GM23248 (cell line): ENCODE measurements at places on chromosomes 11 and 22.
A peak's percentile ranks its signal among the peaks of the same experiment; 100 is the strongest.

GRCh38 chr11:134270250-134270714 lies 5.9 kb upstream of the GLB1L3 start:
- no peak overlapping the region for H3K4me3 ChIP-seq
- H3K4me1 ChIP-seq: peaks cover 18% of the 10 kb centered on the region
- peaks cover 40% of the 10 kb centered on the region for H3K27me3 ChIP-seq
- DNase-seq: no peak
- no peaks in the 10 kb centered on the region for H3K36me3 ChIP-seq

DNA sequence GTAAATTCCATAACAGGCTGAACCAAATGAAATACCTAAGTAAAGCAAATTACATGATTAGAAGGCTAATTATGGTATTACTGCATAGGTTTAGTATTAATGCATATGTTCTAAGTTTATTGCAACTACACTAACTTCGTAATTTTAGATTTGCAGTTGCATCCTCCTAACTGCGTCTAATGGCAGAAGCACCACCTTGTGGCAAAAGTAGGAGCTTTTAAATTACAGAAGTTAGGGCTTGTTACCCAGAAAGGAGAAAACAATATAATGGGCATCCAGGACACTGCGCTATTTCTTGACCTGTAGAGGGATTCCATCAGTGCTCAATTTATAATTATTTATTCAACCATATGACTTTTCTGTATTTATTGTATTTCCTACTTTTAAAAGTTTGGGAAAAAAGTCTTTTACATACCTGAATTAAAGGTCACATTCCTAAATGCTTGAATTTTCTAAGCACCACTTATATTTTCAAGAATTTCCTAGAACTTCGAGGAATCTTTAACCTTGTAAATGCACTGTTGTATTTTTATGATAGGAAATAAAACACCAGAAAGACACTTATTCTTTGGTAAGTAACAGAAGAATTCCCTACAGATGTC lies 16.3 kb upstream of the GPR83 start:
- H3K27me3 ChIP-seq: no peaks in the 10 kb centered on the region
- H3K36me3 ChIP-seq: no peaks in the 10 kb centered on the region
- H3K4me3 ChIP-seq: no peak overlapping the region
- H3K4me1 ChIP-seq: no peaks in the 10 kb centered on the region

DNA sequence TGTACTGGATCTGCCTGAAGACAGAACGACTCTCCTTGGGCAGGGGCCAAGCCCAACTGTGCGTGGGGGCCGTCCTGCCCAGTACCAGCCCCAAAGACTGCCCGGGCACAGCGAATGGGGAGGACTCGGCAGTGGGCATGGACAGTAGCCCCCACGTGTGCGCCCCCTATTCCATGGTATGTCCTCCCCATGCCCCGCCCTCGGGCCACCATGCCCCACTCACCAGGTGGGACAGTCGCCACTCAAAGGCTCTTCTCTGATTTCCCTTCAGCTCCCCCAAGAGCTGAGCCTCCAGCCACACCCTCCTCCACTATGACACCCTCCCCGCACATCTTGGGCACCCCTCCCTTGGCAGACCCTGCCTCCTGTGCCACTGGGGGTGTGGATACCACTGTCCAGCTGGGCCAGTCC lies 43.5 kb downstream of the GNB1L start:
- no peak for DNase-seq
- H3K27ac ChIP-seq: no peak overlapping the region
- H3K36me3 ChIP-seq: no peaks in the 10 kb centered on the region
- no peak overlapping the region for H3K4me3 ChIP-seq
- H3K27me3 ChIP-seq: no peaks in the 10 kb centered on the region
- H3K4me1 ChIP-seq: no peaks in the 10 kb centered on the region; the same call in 1 of the 2 replicates

DNA sequence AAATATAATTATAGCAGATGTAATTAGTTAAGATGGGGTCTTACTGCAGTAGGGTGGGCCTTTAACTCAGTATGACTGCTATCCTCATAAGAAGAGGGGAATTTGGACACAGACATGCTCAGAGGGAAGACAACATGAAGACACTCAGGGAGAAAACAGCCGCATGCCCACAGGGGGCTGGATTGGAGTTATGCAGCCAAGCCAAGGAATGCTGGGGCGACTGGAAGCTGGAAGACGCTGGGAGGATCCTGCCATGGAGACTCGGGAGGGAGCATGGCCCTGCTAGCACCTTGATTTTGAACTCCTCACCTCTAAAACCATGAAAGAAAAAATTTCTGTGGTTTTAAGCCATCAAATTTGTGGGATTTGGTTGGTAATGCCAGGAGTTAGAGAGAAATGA lies 40.9 kb downstream of the PANX1 start:
- no peak overlapping the region for H3K4me3 ChIP-seq
- peaks cover 2% of the 10 kb centered on the region for H3K4me1 ChIP-seq
- no peaks in the 10 kb centered on the region for H3K36me3 ChIP-seq
- no peak for DNase-seq
- no peak overlapping the region for H3K27ac ChIP-seq
- no peaks in the 10 kb centered on the region for H3K27me3 ChIP-seq

- H3K4me1 ChIP-seq: peaks cover 25% of the 10 kb centered on the region
- H3K36me3 ChIP-seq: no peaks in the 10 kb centered on the region
- peak; percentile 35 for DNase-seq
- H3K4me3 ChIP-seq: no peak overlapping the region
- H3K27me3 ChIP-seq: no peaks in the 10 kb centered on the region
Measured at GRCh38 chr22:30249049-30250038, 2.8 kb upstream of the LIF start.

GRCh38 chr22:37077802-37078448 lies 26.4 kb downstream of the KCTD17 start:
- H3K27me3 ChIP-seq: peaks cover 16% of the 10 kb centered on the region; the same call in 1 of the 2 replicates
- H3K36me3 ChIP-seq: no peaks in the 10 kb centered on the region
- DNase-seq: peak; percentile 54
